ENCODE measurements at places on chromosomes 5 and 9.

DNA sequence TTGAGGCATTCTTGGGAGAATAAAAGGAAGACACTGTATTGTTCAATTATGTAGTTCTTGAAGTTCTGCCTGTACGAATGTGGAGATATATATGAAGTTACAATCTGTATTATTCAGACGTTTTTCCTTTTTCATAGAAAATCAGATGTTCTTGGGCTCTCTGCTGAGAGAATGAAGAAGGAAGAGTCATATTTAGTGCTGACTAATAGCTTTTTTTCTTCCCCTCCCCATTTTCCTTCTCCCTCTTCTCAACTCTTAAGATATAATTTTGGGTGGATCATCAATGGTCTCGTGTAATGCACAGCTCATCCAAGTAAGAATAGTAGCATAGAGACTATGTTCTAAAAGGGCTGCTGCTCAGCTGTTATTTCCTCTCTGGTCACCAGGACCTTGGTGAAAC, 23.0 kb upstream of the FBXL7 start:
- DNase-seq, result no peak

DNA sequence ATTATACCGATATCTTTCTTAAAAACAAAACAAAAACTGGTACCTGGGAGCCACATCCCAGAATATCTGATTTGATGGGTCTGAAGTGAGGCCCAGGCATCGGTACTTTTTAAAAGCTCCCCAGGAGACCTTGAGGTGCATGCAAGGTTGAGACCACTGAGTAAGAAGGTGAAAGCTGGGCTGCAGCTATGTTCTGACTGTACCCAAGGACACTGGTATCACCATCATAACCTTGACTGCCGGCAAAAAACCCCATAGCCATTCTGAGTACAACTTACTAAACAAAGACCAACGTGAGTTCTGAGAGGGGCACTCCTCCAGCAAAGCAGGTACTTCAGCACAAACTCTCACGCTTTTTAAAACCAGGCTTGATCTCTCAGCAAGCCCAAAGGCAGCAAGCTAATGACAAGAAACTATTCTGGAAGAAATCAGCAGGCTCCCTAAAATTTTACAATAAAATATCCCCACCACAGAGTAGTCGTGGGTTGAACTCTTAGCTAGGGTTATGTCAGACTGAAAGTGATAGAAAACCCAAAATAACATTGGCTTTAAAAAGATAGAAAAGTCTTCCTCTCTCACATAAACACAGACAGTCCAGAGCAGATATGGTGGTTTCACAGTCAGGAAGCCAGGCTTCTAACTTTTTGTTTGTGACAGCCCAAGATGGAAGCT, 263.9 kb downstream of the SAXO1 start:
- DNase-seq, result no peak

DNA sequence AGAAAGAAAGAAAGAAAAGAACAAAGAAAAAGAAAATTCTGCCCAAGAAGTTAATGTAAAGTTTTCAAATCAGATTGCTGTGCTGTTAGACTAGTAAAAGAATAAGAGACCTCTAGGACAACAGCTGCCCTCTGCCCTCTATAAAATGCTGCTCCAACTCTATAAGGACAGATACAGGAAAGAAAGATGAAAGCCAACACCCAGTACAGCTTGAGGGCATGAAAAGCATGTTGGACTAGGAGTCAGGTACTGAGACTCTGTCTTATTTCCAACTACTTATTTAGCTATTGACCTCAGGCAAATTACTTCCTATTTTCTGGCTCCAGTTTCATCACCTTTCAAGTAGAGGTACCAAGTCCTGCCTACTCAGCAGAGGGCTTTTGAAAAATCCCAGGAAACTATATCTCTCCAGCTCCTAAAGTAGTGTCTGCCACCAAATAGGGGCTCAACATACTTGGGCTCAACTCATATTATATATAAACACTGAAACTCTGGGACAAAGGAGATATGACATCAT, 5.7 kb downstream of the HBEGF start:
- no peak for DNase-seq

DNA sequence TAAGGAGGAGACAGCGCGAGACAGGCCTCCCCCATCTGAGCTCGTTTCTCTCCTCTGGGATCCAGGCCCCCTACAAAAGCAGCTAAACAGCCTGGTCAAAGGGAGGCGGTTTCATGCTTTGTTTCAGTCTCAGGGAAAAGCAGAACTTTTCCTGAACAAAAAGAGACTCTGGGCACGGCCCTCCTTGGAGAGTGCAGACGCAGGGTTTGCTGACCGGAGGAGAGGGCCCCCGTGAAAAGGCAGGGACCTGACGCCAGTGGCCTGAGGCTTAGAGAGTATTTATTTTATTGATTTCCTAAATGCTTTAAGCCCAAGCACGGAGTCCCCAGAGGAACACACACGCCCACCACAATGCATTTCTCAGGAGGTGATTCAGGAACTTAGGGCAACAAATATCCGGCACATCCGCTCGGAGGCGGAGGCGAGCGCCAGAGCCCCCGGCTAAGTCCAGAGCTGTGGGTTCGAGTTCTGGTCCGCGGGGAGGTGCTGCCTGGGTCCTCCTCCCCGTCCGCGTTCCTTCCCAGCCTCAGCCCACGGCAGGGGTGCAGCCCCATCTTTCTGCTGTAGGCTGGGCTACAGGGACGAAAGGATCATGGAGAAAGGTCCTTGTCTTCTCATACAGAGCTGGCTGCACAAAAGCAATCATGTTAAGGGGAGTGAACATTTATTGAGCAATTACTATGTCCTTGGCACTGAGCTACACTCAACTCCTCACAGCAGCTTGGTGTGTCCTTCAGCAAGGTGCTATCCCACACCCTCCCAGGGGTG, 40.0 kb downstream of the PTGES start:
- no peak for DNase-seq

DNA sequence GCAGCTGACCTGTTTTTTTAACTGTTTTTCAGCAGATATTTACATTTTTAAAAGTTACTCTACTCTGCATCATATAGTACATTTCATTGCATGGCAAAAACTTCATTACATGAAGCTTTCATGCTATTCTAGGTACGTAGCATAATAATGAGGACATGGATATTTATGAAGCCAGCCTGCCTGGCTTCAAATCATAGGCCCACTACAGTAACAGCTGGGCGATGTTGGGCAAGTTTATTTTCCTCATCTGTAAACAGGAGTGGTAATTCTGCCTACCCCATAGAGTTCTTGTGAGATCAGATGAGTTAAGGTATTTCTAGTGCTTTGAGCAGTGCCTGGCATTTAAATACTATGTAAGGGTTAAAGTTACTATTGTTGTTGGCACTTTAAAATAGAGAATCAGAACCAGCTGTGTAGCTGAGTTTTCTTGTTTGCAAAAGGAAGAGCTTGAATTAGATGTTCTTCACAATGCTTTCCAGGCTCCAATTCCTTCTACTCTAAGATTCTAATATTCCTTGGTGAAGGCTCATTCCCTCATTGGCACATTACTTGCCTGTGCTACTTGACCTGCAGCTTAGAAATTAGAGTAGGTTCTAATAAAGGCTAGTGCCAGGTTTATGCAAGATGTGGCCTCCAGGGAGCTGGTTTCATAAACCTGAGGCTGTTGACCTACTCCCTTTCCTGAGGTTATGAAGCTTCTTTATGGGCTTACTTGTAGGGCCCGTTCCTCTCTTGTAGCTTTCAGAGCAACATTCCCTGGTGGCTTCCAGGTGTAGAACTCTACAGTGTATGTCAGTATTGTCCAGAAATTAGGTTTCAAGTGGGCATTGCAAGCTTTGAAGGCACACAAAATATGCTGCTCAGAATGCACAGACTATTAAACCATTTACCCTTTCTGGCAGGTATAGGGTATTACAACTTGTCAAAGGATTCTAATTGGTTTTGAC, 14.5 kb downstream of the ANP32B start:
- no peak for DNase-seq

- no peak for DNase-seq
These were observed 67.5 kb downstream of the HSPA4 start for GRCh38 chr5:133119233-133119711.

- no peak for DNase-seq
These were observed 6.5 kb upstream of the PITX1 start for GRCh38 chr5:135040333-135041144.

GRCh38 chr5:154196955-154197652, 6.6 kb downstream of the GALNT10 start:
- no peak for DNase-seq

DNA sequence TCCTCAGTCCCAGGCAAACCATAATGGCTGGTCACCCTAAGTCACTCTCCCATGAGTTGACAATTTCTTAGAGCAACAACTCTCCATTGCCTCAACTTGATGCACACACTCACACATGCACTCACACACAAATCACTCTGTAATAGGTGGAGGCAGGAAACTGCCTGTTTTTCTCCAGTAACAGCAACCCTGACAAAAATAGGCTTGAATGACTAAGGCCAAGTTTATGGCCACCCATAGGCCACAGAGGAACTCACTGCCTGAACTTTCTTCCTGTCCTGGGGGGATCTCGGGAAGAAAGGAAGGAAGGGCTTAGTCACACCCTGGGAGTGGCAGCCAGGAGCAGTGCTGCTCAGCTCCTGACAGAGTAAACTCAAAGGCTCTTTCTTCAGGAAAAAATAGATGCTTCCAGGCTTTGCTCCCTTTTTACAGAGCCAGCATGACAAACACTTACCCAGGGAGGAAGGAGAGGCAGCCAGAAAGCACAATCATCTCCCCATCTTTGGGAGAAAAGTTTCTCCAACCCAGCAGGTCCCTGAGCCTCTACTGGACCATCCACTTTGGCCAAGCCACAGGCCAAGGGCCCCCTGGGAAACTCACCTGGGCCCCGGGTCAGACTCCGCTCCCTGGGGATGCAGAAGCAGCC, 368 bp downstream of the SH3TC2 start:
- DNase-seq, result no peak

- DNase-seq, result no peak
These were observed 197.1 kb downstream of the TMC1 start for GRCh38 chr9:72718503-72718902.

GRCh38 chr9:129845373-129845772, 10.1 kb downstream of the USP20 start:
- no peak for DNase-seq

DNA sequence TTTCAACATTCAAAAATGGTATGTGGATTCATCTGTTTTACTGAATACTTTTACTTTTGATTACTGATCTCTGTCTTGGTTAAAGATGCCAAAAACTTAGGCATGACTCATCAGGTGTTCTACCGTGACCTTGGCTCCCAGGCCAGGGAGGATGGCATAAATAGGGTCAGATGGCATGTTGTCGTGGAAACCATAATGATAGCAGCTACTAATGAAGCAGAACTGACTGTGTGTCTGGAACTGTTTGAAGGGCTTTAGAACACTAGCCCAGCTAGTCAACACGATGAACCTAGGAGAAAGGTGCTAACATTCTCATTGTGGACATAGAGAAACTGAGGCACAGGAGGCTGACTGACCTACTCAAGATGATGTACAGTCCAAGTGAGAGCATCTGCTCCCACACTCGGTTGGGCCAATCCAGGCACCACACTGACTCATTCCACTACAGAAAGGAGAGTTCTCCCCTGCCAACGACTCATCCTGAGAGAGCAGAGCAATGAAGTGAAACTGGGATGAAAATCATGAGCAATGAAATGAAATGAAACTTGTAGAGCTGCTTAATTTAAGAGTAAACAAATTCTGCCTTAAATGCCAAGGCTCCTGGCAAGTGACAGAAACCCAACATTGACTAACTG, 116.0 kb downstream of the TENT4A start:
- DNase-seq, result peak; percentile 46

DNA sequence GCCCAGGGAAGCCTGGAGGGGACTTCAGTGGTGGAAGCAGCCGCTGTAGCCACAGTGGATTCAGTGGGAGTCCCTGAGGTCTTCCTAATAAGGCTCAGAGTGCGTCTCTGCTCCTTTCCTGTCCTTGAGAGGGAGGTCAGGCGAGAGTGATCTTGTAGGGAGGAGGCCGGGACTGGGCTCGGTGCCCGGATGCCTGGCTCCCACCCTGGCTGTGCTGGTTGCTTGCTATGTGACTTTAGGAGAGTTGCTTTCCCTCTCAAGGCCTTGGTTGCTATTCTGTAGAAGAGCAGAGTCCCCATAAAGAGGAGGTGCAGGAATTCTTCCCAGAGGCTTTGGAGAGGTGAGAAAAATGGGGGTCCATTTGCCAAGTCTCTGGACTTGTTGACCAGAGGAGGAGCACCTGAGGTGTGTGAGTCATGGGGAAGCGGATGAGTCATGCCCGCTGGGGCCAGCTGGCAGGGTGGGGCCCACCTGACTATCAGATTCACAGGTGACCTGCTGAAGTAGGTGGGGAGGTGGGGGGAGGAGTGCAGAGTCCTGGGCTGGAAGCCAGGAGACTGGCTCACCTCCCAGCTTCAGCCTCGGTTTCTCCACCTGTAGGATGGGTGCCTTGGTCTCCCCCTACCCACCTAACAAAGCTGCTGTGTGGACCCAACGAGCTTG, 13.8 kb downstream of the GSN start:
- no peak for DNase-seq

GRCh38 chr5:174872271-174872670, 147.9 kb downstream of the MSX2 start:
- no peak for DNase-seq

All from activated CD4-positive, CD25-positive, alpha-beta regulatory T cell treated with anti-CD3 and anti-CD28 coated beads, Interleukin-2, amount 50 U/mL, for 72 hours (primary cell).